NCI-H2107 (cell line): ENCODE measurements at places on chromosomes 7 and 10.
A peak's percentile ranks its signal among the peaks of the same experiment; 100 is the strongest.

GRCh38 chr7:139813151-139813550, 15.9 kb upstream of the TBXAS1 start:
- no peak for DNase-seq

DNA sequence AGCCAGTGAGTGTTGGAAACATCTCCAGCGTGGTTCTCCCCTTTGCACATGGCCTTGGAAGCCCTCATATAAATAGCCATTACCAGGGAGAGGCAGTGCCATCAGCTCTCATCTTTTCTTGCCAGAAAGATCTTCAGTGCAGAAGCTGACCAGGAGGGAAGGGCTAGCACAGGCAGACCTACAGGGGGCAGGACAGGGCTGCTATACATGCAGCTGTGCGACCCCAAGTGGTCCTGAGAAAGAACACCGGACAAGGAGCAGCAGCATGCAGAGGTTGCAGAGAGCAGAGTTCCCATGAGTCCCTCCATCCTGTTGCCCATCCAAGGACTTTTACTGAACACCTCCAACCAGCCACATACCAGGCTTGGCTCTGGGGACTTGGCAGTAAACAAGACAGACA, 17.1 kb downstream of the GRID1 start:
- DNase-seq: no peak

GRCh38 chr10:86979977-86980448, 11.7 kb downstream of the ADIRF start:
- no peak for DNase-seq

GRCh38 chr10:29377333-29377961, 88.6 kb downstream of the LYZL1 start:
- no peak for DNase-seq

DNA sequence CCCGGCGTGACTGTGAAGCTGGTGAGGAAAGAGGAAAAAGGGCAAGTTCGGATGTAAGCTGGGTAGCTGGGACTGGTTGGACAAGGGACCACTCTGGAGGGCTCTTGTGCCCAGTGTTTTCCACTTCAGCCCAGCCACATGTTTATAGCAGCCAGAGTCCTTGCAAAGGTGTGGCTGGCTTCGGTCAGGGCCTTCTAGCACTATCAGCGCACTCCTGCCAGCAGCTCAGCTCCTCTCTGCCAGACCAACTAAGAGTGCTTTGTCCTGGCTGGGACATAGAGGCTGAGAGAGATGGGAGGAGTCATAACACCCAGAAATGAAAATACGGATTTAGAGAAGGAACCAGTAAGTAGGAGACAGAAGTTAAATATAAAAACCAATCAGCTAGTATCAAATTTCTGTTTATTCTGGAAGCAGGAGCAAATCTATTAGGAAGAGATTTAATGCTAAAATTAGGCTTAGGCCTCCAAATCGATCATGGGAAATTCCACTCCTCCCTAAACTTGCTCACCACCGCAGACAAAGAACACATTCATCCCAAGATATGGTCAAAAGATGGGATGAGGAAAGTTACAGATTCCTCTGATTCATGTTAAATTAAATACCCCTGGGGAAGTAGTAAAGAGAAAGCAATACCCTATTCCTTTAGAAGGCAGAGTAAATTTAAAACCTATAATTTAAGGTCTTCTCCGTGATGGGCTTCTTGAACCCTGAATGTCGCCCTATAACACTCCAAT, 135.0 kb downstream of the RALA start:
- DNase-seq: no peak

- no peak for DNase-seq
These were observed 287.0 kb upstream of the IGFBP3 start for GRCh38 chr7:46207931-46208634.

DNA sequence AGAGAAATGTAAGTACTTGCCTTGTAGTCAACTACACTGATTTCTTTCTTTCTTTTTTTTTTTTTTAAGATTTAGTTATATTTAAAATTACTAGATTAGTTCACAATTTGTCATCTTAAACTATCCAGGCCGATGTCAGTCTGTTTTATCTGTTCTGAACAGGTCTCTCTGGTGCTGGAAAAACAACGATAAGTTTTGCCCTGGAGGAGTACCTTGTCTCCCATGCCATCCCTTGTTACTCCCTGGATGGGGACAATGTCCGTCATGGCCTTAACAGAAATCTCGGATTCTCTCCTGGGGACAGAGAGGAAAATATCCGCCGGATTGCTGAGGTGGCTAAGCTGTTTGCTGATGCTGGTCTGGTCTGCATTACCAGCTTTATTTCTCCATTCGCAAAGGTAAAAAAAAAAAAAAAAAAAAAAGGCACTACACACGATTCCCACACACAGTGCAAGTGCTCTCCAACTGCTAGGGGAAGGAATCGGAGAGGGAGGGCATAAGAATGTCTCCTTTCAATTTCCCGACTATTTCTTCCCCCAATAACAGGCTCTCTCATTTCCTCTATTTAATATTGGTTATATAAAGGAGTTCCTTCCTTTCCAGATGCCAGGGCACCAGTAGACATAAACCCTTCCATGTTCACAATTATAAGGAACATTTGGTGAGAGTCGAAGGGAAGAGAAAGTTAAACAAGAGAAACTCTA, 53.4 kb downstream of the PAPSS2 start:
- DNase-seq: no peak

- DNase-seq: no peak
These were observed at the start of gene GRM3 for GRCh38 chr7:86643561-86644281. TSS of gene GRM3 (plus strand) at chr7:86643909. CDS start at chr7:86765146, 121,237 bp downstream.

DNA sequence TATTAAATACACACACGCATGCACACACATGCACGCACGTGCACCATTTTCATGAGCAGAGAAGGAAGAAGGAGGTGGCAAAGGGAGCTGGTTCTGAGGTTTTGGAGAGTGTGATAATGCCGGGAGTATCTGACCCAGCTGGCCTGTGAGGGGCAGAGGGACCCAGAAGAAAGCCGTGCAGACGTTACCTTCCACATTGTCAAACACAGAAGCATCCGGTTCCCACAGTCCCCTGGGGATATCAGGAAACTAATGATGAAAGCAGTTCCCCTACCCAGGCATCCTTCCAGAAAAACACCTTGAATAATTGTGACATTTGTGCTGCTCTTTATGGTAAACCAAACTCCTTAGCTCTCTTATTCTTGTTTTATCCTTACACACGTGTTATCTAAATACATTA, 85.7 kb upstream of the FAM180A start:
- peak; percentile 54 for DNase-seq

DNA sequence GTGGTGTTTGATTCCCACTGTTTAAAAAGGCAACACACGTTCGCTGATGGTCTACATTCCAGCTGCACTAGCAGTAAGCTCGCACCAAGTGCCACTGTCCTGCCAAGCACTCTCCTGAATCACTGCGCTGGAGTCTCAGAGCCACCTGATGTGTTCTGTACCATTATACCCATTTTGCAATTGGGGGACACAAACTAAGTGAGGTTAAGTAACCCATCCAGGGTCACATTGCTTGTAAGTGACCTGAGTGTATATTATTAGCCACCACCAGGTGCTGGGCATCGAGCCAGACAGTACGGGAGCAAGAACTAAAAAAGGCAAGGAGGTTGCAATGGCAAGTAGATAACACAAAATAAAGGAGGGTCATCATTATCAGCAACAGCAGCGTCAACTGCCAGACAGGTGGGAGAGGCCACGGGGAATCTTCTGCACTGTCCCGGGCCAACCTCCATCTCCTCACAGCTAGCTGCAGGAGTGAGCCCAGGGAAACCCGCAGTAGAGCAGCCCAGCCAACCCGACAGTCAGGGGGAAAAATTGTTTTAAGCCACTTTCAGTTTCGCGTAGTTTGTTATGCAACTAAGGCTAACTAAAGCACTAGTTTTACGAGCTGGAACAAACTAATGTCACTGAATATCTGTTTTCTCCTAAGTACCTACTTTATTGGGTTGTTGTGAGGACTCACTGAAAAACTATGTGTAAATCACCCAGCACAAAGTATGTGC, 712 bp upstream of the CPVL start:
- DNase-seq: no peak

DNA sequence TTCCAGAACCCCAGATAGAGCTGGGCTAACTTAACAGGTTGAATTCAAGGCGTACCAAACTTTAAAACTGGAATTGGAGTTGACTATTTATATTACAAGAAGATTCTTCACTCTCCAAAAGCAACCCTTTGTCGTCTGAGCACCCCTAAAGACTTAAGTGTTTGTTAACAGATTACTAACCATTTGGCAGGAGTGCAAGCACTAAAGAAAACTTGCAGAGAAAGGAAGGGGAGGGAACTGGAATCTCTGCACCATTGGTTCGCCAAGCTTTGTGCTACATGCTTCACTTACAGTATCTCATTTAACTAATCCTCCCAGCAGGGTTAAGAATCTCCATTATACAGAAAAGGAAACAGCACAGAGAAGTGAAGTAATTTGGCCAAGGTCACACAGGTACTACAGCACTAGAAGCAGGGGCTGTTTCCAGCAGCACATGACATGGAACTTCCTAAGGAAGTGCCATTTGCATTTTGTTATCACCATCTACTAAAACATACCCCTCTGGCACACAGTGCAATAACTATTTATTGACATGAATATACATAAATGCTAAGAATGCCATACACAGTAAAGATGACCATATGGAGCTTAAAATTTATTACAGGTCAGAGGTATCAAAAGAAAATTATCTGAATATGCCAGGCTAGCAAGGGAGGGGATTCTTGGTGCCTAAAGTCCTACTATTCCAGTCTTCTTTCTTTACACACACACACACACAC, 201.2 kb downstream of the KCNMA1 start:
- no peak for DNase-seq

GRCh38 chr7:116510795-116511194, 11.3 kb downstream of the CAV2 start:
- no peak for DNase-seq

DNA sequence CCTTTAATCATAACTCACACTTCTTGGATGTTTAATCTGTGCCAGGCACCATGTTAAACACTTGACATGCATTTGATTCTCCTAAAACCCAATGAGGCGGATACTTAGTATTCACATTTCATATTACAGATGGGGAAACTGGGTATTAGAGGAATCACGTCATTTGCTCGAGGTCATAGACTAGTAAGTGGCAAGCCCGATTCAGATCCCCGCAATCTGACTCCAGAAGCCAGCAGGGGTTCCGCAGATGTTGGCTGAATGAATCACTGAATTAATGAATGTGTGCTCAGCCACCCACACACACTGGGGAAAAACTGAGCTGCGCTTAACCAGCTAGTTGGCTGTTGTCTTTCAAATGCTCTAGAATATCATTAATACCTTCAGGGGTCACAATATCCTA, 22.5 kb upstream of the ENO4 start:
- no peak for DNase-seq

- DNase-seq: no peak
These were observed 39.8 kb upstream of the ELN start for GRCh38 chr7:73988197-73988596.

DNA sequence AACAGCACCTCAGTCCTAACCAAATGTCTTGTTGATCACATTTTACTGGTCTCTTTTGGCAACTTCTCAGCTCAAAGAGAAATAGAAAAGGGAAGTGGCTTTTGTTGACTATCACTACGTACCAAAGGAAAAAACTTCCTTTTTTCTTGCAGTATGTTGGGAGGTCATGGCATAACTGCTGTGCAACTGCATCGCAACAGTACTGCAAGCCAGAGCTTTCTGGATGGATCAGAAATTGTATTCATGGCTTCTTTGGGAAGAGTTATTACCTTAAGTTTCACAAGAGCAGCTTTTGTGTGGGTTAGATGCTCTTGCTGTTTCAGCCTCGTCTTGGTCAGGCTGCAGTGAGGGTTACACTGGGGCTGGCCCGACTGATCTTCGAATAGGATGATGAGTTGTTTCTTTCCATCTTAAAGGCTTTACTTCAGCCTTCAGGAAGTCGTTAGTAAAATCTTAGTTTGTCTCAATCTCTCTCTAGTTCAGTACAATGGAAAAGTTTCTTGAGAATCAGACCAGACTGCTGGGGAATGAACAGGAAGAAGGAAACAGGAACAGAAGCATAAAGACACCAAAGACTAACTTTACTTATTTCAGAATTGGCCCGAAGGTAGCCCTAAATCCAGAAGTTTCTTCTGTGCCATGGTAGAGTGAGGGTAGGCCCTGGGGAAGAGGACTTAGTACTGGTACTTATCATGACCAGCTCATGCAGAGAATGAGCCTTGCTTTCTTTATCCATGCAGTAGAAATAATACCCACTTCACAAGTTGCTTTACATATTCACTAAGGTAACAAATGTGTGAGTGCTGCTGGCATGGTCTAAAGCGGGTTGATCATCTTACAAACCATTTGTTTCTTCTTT, 153.6 kb downstream of the CELF2 start:
- no peak for DNase-seq

- DNase-seq: no peak
These were observed 65.4 kb downstream of the MRPL32 start for GRCh38 chr7:42997611-42998010.

DNA sequence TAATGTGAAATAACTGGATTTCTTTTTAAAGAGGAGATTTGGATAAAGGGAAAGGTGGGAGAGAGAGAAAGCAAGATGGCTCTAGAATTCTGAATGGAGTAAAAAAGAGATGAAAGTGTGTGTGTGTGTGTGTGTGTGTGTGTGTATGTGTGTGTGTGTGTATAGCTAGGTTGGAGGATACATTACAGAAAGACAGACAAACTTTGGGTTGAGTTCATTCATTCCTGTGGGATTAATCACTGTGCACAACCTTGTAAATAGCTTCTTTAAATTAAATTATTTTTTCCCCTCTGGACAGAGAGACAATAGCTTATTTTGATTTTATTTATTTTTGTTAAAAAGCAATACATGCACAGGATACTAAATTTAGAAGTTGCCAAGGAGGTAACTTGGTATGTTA, 7.5 kb downstream of the ASB4 start:
- DNase-seq: no peak

DNA sequence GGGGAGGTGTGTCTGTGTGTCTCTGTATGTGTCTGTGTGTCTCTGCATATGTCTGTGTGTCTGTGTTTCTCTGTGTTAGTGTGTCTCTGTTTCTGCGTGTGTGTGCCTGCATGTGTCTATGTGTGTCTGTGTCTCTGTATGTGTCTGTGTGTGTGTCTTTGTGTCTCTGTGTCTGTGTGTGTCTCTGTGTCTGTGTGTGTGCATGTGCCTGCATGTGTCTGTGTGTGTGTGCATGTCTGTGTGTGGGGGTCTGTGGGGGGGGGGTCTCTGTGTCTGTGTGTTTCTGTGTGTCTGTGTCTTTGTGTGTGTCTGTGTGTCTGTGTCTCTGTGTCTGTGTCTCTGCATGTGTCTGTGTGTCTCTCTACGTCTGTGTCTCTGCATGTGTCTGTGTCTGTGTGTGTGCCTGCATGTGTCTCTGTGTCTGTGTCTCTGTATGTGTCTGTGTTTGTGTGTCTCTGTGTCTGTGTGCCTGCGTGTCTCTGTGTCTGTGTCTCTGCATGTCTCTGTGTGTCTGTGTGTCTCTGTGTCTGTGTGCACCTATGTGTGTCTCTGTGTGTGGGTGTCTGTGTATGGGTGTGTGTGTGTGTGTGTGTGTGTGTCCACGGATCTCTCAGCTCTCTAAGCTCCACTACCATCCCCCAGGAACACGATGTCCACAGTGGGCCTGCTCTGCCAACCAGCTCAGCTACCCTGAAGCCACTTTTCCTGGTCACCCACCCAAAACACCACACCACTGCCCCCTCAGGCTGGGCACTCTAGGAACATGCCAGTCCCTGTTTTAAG, 41.7 kb downstream of the RASGEF1A start:
- no peak for DNase-seq
